ENCODE measurements at places on chromosomes 5 and 9.

GRCh38 chr9:126875756-126876510, 15.5 kb downstream of the ZBTB34 start:
- DNase-seq = no peak

- DNase-seq = no peak
Observed at GRCh38 chr5:69224520-69224919, 10.2 kb upstream of the CDK7 start.

GRCh38 chr5:5638211-5638610, 215.7 kb downstream of the ICE1 start:
- no peak for DNase-seq

- peak; percentile 63 for DNase-seq
Observed at GRCh38 chr9:125747053-125747764, at the start of gene PBX3. TSS of gene PBX3 (plus strand) at chr9:125747373.

Data from iPS-NIHi11 (cell line).